NCI-H524 treated with DMSO at 0.1 percent for 48 hours (cell line): ENCODE measurements at places on chromosomes 12 and 14.

DNA sequence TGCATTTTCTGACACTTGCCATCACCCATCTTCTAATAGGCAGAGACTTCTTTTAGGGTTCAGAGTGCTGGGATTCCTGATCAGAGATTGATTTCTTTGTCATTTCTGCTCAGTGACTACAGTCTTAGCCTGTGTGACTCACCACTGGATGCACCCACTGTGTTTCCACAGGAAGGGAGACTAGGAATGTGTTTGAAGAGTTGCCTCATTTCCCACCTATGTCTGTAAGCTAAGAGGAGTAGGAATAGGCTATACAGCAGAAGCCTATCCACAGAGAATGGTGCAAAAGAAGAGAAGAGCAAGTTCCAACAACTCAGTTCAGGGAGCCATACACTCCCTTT, 60.2 kb upstream of the ACTN1 start:
- DNase-seq, result no peak

- DNase-seq, result no peak
Observed at GRCh38 chr14:20428010-20428365, 8.0 kb downstream of the KLHL33 start.

GRCh38 chr12:47989023-47989417, 15.3 kb downstream of the COL2A1 start:
- no peak for DNase-seq

DNA sequence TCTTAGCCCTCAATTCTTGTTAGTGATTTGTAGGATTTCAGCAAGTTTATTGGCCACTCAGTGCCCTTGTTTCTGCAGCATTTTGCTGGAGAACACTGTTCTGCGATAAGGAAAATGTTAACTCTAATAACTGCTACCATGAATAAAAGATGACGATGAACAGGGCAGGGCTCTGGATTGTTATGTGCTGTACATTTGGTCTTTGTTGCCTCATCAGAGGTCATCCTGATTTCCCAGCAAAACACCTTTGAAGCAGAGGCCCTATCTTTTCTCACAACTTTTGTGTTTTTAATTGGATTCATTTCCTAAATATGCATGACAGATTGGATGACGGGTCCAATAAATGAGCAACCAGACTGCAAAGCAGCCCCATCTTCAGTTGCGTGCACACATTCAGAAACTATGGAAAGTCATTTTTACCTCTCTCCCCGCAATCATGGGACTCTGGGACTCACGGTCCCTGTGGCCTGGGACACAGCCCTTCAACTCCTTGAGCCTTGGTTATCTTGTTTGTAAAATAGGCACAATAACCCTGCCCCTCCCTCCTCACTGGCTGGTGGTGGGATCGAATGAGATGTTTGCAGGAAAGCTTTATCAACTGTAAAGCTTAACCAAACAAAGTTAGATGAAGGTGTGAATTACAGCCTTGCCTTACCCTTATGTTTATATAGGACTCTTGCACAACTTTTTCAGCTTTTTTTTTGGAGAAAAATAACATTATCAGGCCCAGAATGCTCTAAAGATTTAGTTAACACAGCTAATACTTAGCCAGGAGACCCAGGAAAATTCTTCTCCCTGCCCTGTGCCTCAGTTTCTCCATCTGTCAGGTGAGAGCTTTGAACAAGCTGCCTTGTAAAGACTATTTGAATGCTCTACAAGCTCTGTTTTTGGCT, 45.4 kb downstream of the RPH3A start:
- DNase-seq, result no peak

DNA sequence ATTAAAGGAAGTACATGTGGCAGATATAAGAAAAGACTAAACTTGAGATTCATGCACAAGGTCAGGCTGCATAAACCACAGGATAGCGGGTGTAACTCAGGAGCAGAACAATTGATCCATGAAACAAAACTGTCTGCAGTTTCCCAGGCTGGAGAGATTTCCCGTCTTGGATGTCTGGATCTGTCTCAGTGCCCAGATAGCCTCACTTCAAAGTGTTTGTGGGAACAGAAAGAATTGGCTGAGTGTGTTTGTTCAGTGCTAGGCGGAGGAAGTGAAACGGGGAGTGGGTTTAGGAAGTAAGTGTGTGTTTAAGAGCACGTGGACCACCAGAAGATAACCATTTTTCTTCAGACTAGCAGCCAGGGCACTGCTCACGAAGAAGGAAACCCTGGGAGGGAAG, 1.4 kb upstream of the RNASE10 start:
- DNase-seq, result no peak

DNA sequence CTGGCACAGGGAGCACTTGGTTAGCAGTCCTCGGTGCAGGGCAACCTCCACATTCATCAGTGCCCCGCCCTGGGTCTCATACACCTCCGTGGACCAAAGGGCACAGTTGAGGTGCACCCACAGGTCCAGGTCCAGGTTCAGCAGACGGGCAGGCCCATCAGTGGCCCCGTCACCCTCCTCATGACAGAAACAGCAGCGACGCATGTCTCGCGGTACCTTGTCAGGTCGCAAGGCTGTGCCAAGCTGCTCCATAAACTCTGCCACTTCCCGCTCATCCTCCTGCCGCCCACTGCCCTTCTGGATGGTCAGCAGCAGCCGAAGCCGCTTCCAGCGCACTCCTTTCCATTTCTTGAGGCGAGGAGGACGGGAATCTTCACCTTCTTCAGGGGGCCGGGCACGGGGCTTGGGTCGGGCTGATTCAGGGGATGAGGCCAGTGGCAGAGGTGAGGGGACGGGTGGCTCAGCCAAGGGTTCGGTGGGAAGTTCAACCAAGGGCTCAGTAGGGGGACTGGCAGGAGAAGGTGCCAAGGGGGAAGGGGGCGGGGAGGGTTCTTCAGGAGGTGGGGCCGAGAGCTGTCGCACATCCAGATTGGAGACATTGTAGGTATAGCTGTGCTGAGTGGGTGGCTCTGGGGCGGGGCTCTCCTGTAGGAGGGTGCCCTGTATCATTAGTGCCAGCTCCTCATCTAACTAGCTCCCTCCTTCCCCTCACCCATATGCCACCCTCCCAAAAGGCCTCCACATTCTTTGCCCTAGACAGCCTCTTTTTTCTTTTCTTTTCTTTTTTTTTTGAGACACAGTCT, 8.3 kb upstream of the PRKAG1 start:
- no peak for DNase-seq

DNA sequence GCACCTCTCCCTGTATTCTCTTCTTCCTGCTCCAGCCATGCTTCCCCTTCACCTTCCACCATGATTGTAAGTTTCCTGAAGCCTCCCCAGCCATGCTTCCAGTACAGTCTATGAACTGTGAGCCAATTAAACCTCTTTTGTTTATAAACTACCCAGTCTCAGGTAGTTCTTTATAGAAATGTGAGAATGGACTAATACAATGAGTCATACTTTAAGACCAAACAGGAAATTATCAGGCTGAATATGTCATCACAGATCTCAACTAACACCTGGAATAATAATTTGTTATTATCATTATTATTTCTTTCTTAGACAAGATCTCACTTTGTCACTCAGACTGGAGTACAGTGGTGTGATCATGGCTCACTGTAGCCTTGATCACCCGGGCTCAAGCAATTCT, 85.4 kb downstream of the KCNMB4 start:
- no peak for DNase-seq

- no peak for DNase-seq
Observed at GRCh38 chr12:12506496-12506890, 56.2 kb downstream of the DUSP16 start.

DNA sequence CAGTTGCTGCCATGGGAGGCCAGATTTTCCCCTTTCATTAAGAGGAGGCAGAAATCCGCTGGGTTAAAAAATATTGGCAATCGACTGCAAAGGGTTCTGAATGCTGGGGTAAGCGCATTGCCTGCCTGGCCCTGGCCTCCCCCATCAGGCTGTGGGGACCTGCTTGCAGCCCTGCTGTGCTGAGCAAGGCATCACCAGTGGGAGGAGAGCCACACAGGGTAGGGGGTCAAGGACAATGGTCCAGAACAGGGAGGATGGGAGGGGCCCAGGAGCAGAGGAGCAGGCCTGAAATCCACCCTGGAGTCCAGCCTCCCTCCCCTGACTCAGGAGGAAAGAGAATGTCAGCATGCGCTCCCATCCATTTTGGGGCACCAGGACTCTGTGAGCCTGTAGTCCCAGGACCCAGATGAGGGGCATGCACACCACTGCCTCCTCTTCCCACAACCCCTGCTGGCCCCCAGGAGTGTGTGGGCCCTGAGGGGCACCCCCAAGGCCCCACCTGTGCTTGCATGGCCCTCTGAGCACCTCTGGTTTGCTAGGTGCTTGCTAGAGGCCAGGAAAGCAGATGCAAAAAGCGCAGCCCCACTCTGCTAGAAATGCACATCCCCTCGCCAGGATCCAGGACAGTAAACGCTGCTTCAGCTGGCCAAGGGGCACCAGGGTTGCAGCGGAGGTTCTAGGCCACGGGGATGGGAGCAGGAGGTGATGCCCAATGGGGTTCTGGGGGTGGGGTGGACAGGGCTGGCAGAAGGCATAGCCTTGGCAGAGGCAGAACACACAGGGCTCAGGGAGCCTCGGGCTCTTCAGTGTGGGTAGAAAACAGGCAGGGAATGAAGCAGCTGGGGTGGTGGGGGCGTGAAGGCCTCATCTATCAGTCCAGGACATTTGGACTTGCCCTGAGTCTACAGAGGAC, 14.6 kb downstream of the TESC start:
- no peak for DNase-seq

DNA sequence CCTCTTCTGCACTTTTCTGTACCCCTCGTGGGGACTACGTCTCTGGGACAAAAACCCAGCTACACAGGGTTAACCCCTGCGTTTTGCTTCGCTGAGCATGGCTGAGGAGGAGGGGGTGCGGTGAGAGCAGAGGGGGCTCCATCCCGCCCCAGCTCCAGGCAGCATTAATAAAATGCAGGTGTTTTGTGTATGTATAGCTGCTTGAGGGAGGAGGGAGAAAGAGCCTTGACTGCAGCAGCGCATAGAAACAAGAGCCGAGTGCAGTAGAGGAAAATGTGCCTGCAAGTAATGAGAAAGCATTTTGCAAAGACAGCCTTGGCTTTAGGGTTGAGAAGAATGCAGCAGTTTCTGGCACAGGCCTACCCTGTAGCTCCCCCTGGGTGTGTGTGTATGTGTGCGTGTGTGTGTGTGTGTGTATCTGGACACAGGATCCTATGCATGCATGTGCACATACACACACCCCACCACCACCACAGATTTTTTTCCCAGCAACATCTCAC, 103.9 kb downstream of the ZFP36L1 start:
- DNase-seq, result no peak

GRCh38 chr14:21063479-21063878, 5.9 kb downstream of the RNASE8 start:
- no peak for DNase-seq

DNA sequence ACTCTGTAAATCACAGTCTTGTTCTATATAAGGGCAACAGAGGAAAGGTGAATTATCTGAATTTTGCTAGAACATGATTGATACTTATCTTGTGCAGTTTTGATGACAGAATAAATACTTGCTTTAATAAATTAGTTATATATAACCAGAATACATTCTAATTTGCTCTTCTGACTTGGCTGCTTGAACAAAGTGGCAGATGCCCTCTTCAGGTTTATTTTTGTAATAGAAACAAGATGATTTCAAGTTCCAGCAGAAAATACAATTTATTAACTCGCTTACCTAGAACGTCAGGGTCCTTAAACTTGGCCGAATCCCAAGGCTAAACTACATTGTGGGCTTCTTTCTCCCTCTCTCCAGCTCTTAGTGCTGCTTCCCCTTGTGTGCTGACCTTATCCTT, 57.6 kb upstream of the SSTR1 start:
- DNase-seq, result no peak

DNA sequence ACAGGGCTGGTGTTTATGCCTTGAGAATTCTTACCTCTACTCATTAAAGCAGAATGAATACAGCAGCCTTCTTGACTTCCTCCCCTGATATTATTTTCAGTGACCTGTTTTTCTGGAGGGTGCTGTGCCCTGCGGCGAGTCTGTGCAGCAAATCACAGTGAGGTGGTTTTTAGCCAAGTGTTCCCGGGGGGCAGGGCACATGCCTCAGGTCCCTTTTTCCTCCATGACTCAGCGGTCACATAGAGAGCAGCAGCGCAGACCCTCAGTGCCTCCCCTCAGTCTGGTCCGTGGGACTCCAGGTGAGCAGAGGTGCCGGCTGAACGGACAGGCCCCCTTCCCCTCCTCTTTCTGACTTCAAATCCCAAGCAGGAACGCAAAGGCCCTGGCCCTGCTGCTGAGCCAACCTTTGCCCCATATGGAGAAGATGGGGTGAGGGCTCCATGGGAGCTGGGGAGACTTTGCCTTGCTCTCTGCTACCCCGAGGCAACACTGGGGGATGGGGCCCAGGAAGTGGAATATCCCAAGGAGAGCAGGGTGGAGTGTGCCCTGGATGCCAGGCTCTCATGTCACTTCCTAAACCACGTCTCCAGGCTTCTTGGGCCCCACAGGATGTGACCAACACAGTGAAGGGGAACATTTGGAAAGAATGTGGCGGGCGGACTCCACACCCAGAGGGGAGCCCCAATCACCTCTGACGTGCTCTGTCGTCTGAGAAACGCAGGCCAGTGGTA, 90.0 kb downstream of the DHRS2 start:
- no peak for DNase-seq

GRCh38 chr12:12249216-12250050, 17.4 kb downstream of the LRP6 start:
- no peak for DNase-seq

DNA sequence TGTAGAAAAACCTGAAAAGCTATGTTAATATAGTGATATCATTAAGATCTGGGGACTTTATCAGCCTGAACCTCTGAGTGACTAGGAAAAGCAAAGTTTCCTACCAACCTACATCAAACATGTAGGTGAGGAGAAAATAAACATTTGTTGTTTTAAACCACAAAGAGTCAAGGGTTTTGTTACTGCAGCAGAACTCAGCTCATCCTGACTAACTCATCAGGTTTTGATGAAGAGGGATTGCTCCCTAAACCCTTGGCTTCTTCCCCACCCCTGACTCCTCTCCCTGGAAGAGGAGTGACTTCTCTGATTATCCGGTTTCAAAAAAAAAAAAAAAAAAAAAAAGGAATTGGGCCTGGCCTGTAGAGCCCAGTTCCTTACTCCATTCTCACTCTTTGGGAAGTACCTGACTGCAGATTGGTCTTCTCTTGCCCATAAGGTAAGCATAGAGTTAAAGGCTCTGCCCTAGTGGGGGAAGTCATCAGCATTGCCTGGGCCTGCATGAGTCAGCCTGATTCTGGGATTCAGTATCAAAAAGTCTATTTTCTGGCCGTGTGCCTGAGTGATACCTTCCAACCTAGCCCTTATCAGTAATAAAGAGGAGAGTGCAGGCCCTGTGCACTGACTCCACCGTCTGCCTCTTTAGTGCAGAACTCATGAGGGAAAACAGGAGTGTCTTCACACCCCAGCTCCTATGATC, 16.9 kb downstream of the BDKRB1 start:
- DNase-seq, result no peak

DNA sequence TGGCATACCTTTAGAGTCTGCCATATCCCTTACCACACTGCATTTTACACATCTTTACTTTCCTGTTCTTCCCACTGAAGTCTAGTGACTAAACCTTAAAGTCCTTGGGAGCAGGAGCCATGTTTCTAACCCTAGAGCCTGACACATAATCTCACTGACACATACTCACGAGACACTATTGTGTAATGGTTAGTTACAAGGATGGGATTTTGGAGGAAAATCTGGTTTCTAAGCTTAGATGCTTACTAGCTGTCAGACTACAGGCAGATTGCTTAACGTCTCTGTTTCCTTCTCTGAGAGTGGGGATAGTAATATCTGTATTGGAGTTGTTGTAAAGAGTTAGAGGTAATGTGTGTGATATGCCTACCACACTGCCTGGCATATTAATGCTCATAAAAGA, 6.2 kb upstream of the DYRK4 start:
- no peak for DNase-seq
